ENCODE measurements at places on chromosomes 5 and 9. TPM values are rescaled to one million over a fixed set of nuclear protein-coding genes. Genes with fewer than 3 reads are reported as not detected.

The TAF11L5 gene
- not detected for total RNA-seq

The COQ4 gene
- 23.4 TPM for total RNA-seq

DNA sequence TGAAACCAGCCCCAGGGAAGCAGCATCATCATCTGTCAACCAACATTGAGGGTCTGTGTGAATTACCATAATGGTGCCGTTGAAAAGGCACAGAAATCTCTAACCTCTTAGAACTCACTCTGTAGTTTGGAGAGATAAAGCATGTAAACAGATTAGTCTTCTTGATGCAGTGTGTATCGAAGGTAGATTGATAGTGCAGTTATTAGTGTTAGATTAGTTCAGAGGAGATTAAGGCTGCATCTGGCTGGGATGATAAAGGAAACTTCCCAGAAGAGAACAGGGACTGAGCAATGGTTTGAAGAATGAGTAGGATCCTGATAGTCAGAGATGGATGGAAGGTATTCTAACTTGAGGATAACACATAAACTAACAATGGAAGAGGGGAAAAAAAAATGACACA, 651.5 kb downstream of the TLE1 start:
- no peak for DNase-seq

DNA sequence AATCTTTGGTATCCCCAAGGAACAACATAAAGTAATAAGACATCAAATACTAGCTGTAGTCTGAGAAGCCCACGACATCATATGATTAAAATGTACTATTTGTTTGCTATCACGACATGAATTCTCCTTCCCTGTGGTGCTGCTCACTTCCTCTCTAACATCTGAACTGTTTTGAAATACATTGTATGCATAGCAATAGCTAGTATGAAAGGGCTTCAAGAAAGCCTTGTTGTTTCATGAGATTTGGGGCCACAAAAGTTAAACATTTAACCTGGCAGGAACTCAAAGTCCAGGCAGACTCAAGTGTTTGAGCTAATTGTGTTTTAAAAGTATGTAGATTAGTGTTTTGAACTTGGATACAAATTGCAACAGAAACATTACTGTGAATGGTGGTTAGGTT, 237.4 kb upstream of the PTGER4 start:
- no peak for DNase-seq

- DNase-seq, result peak; percentile 30
Observed at GRCh38 chr5:18393565-18394442, 759.5 kb downstream of the TAF11L14 start.

Data from dermis microvascular lymphatic vessel endothelial cell (primary cell).